ENCODE measurements at places on chromosomes 1 and 21.

DNA sequence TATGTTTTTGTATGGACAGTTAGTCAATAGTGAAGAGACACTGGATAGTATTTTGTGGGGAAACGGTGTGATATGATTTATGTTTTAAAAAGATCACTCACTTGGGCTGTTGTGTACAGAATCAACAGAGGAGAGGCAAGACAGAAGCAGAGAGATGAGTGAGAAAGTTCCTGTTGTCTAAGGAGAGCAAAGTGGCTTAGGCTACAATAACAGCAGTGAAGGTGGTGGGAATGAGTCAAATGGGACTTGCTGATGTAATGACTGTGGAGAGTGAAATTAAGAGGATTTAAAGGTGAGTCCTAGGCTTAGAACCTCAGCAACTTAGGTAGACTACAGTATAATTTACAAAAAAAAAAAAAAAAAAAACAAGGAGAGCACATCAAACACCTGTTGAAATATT lies 169.2 kb upstream of the HP1BP3 start:
- no peaks in the 10 kb centered on the region for H3K4me1 ChIP-seq
- no peak for DNase-seq
- H3K27me3 ChIP-seq = no peaks in the 10 kb centered on the region

DNA sequence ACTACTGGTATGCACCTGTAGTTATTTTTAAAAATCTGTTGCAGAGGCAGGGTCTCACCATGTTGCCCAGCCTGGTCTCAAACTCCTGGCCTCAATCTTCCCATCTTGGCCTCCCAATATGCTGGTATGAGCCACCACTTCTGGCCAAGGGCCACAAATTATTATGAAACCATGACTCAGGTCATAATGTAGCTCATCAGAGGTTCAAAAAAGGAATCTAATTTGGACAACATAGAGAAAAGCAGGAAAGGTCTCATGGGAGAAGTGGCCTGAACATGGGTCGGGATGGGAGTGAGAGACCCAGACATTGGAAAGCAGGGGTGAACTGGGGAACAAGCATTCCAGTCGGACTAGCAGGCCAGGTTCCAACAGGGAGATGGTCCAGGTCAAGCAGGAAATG lies 45.2 kb upstream of the C1orf198 start:
- peaks cover 22% of the 10 kb centered on the region for H3K36me3 ChIP-seq
- no peak overlapping the region for H3K4me3 ChIP-seq

GRCh38 chr1:198064181-198064580 lies 92.6 kb upstream of the NEK7 start:
- no peak for DNase-seq
- H3K36me3 ChIP-seq = no peaks in the 10 kb centered on the region
- H3K4me3 ChIP-seq = no peak overlapping the region
- H3K27ac ChIP-seq = no peak overlapping the region

DNA sequence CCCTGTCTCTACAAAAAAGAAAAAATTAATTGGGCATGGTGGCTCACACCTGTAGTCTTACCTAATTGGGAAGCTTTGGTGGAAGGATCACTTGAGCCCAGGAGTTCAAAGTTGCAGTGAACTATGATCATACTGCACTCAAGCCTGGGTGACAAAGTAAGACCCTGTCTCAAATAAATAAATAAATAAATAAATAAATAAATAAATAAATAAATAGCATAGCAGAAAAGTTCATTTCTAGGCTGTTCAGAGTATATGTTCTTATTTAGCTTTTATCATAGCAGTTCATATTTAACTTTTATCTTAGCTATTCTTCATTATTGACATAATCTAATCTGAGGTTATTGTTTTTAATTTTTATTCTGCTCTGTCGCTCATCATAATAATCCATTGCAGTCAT lies 8.7 kb upstream of the SEC16B start:
- no peaks in the 10 kb centered on the region for H3K27me3 ChIP-seq
- H3K36me3 ChIP-seq = no peaks in the 10 kb centered on the region
- DNase-seq = no peak

GRCh38 chr1:82464362-82465001 lies 663.7 kb downstream of the ADGRL2 start:
- H3K27me3 ChIP-seq = no peaks in the 10 kb centered on the region
- no peak overlapping the region for H3K27ac ChIP-seq
- H3K4me1 ChIP-seq = no peaks in the 10 kb centered on the region
- H3K36me3 ChIP-seq = no peaks in the 10 kb centered on the region

DNA sequence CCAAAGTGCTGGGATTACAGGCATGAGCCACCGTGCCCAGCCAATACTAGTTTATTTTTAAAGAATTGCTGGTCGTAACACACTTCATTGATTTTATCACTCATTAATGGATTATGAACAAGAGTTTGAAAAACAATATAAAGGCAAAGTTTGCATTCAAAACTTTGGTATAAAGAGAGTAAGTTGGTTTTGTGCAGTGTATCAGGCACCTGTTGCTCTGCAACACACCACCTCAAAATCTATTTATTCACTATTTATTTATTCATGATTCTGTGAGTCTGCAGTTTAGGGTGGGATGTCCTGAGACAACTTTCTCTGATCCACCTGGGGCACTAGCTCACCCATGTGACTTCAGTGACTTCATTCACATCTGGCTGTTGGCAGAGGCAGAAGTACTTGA lies 10.2 kb upstream of the METTL18 start:
- H3K4me1 ChIP-seq = no peaks in the 10 kb centered on the region
- no peak overlapping the region for H3K27ac ChIP-seq
- no peaks in the 10 kb centered on the region for H3K27me3 ChIP-seq
- no peak for DNase-seq
- no peak overlapping the region for H3K4me3 ChIP-seq
- H3K36me3 ChIP-seq = peaks cover 16% of the 10 kb centered on the region

GRCh38 chr1:68454534-68454933 lies 4.8 kb upstream of the RPE65 start:
- no peak for DNase-seq
- no peaks in the 10 kb centered on the region for H3K4me1 ChIP-seq
- no peak overlapping the region for H3K4me3 ChIP-seq
- H3K27me3 ChIP-seq = no peaks in the 10 kb centered on the region

DNA sequence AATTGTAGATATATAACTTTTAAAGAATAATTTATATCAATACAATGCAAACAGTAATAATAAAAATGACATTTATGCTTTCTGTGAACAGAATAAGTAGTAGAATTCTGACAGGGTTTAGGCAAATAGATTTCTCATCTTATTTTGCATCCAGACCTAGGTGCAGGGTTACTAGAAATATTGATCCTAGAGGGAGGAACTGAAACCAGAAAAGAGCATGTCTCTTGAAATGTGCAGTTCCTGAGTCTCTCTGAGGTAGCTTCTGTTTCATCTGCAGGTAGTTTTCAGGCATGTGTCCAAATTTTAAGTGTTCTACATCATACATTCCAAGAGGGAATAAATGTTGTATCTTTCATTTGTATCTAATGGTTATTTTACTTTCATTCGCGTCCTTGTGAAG lies 631.9 kb upstream of the ADGRL4 start:
- H3K4me3 ChIP-seq = no peak overlapping the region
- no peak overlapping the region for H3K27ac ChIP-seq
- no peaks in the 10 kb centered on the region for H3K36me3 ChIP-seq
- H3K4me1 ChIP-seq = no peaks in the 10 kb centered on the region
- no peaks in the 10 kb centered on the region for H3K27me3 ChIP-seq
- DNase-seq = no peak

GRCh38 chr1:206518206-206518605 lies 10.9 kb downstream of the RASSF5 start:
- H3K4me3 ChIP-seq = no peak overlapping the region
- H3K36me3 ChIP-seq = no peaks in the 10 kb centered on the region
- H3K4me1 ChIP-seq = no peaks in the 10 kb centered on the region
- no peak for DNase-seq
- H3K27me3 ChIP-seq = no peaks in the 10 kb centered on the region

All from thymus (tissue), 14 donors.